Esophagus mucosa (tissue), 1 donor: ENCODE measurements at places on chromosomes 7 and 10.

DNA sequence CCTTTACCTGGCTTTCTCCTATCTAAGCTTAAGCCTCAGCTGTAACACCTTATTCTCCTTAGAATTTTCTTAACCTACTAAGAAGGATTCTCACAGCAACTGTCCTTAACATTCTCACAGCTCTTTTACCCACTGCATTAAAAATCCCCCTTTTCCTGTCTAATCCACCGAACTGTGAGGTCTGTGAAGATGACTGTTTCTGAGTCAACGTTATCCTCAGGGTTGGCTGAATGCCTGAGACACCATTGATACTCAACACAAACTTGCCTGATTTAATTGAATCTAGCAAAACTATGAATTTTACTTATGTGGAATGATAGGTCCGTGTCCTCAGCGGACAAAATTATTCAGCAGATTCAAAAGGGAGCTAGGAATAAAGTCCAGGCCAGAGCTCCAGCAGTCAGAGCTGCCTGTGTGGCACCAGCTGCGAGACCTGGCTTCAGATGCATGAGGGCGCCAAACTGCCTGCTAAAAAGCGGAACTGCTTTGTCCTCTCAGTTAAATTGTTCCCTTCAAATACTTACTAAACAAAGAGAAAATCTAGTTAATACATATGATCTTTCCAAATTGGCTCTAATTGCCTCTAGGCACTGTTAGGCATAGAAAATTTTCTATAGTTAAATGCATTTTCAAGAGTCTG, 33.4 kb upstream of the VWDE start:
- no peak for ATAC-seq

GRCh38 chr10:70320751-70321150, 36.9 kb upstream of the NPFFR1 start:
- ATAC-seq: no peak

GRCh38 chr7:9782275-9782674, 1191.4 kb upstream of the PHF14 start:
- no peak for ATAC-seq

DNA sequence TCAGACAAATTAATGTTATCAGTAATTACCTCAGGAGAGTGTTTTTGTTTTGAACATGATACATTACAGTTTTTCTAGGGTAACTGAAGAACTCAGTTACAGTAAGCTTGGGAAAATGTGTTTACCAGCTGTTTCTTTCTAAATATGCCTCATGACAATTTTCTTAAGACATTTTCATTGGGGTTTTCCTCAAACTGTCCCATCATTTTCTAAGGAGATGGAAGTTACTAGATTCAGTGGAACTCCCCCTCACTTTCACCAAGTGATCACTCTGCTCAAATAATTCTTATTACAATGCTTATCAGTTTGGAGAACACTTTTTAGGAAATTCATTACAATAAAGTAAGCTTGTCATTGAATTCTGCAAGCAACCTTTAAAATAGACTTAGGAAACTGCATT, 6.4 kb upstream of the SPAG6 start:
- ATAC-seq: no peak

DNA sequence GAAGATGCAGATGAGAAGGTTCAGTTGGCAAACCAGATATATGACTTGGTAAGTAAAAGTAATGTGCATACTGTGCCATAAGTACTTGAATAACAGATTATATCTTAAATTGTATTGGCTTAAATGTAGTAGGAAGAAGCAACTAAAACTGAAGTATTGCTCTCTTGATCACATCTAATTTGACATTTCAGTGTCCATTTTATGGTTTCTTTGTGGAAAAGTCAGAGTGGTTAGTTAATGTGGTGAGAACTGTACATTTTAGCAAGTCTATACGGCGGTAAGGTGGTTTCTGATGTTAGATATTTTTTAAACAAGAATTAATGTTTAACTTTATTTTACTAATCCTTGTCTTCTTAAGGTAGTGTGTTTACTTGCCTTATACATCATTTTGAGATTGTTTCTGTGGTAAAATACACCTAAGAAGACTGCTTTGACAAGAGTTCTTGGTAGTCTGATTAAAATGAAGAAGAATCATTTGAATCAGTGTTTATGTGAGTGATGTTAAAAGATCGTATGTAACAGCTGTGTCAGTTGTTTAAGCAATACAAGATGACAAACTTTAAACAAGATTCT, 5.1 kb downstream of the ING3 start:
- no peak for ATAC-seq

GRCh38 chr7:32680259-32681173, 185.2 kb downstream of the AVL9 start:
- peak; percentile 80 for ATAC-seq

GRCh38 chr7:112290065-112290464, 83.6 kb downstream of the ZNF277 start:
- ATAC-seq: no peak

GRCh38 chr7:72243329-72243728, 168.8 kb downstream of the CALN1 start:
- no peak for ATAC-seq

GRCh38 chr7:38673795-38674194, 42.6 kb upstream of the AMPH start:
- no peak for ATAC-seq

- ATAC-seq: peak; percentile 87
These were observed 2.2 kb downstream of the CYP17A1 start for GRCh38 chr10:102835007-102835482.

- ATAC-seq: no peak
These were observed 220.3 kb downstream of the EBF3 start for GRCh38 chr10:129743738-129744133.

DNA sequence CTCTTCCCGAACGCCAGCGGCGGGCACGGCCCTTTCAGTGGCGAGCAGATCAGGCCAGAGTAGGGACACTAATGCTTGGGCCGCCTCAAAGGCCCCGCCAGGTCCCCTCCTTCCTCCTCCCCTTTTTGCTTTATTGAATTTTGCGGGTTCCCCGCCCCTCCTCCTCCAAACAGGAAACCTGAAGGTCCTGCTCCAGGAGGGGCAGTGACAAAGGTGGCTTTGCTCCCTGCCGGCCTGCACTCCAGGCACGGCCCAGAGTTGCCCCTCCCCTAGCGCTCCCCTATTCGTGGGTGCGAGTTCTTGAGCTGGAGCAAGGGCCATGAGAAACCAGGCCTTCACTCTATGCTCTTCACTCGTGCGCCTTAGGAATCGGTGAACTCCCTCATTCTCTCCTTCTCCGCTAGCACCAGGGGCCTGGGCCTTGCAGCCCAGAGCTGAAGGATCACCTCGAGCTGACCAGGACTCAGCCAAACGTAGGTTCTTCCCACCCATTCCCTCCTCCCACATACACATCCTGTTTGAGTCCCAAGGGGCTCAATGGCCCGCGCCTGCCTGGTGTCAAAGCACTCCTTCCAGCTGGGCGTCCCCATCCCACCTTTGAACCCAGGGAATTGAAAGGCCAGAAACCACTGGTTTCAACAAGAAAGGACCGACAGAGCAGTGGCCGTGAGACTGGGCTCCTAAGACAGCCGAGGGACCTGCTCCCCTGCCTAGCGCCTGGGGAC, 619 bp upstream of the HOXA6 start:
- peak; percentile 30 for ATAC-seq
